Psoas muscle (tissue), 8 donors: ENCODE measurements at places on chromosomes 6 and 20. TPM values are rescaled to one million over a fixed set of nuclear protein-coding genes. Genes with fewer than 3 reads are reported as not detected.
A peak's percentile ranks its signal among the peaks of the same experiment; 100 is the strongest.

DNA sequence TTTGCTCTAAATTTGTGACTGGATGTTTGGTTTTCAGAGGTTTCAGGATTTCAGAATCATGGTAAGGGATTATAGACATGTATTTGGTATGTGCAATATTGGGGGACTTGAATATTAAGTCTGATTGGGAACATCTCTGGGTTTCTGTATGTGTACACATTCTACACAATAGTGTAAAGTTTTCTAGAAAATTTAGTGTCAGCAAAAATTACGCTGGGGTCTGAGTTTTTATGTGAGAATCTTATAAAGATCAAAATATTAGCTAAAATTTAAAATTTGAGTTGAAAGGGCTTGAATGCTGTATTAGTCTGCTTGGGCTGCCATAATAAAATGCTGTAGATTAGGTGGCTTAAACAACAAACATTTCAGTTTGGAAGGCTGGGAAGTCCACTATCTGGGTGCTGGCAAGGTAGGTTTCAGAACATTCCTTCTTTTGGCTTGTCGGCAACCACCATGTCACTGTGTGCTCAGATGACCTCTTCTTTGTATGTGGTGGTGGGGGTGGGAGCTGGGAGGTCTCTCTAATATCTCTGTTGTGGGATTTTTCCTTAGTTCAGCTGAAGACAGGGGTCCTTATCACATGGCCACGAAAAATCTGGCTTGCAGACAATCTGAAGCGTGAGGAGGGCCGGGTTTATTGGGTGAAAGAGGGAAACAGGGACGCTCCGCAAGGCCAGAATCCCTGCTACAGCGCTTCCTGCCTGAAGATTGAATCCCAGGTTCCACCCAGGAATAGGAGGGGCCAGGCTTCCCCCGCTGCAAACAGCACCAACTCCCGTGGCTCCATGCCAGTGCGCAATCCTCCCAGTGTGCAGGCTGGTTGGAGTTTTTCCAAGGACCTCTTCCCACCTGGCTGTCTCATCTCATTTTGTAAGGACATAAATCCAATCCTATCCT, 299.7 kb downstream of the PLCB1 start:
- peak; percentile 67 for DNase-seq

Gene TTK
- polyA plus RNA-seq = 0.14 TPM

Gene SAMD10
- 5.5 TPM for polyA plus RNA-seq

- DNase-seq = no peak
These were observed 319.1 kb upstream of the NT5E start for GRCh38 chr6:85130743-85131142.

GRCh38 chr6:20698675-20699074, 164.4 kb downstream of the CDKAL1 start:
- DNase-seq = no peak

Gene MCM8
- 2.9 TPM for polyA plus RNA-seq

Gene KHDC1
- polyA plus RNA-seq = 0.33 TPM

Gene RHAG
- not detected for polyA plus RNA-seq

- DNase-seq = no peak
These were observed 232.3 kb downstream of the PRL start for GRCh38 chr6:22064558-22064957.

Gene TAGAP
- 0.10 TPM for polyA plus RNA-seq

DNA sequence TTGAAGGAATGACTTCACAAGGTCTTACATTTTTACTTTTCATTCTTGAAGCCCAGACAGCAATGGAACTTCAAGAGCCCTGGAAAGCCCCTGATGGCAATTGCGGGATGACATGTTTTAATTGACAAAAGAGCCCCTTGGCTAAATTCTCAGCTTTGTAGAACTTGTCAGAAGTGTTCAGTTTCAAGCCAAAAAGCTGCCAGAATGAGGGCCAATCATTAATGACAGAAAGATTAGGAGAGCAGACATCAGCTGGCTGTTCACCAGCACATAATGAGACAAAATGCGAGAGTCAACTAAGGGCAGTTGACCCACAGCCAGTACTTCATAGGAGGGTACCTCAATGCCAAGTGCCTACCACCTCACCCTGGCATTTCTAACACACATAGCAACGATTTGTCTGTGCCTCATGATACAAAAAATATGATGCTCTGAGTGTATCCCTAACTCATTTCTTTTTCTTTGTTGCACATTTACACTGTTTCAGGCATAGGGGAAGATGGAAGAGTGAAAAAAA, 243.1 kb downstream of the MYLK4 start:
- DNase-seq = no peak

Gene SALL4
- not detected for polyA plus RNA-seq

DNA sequence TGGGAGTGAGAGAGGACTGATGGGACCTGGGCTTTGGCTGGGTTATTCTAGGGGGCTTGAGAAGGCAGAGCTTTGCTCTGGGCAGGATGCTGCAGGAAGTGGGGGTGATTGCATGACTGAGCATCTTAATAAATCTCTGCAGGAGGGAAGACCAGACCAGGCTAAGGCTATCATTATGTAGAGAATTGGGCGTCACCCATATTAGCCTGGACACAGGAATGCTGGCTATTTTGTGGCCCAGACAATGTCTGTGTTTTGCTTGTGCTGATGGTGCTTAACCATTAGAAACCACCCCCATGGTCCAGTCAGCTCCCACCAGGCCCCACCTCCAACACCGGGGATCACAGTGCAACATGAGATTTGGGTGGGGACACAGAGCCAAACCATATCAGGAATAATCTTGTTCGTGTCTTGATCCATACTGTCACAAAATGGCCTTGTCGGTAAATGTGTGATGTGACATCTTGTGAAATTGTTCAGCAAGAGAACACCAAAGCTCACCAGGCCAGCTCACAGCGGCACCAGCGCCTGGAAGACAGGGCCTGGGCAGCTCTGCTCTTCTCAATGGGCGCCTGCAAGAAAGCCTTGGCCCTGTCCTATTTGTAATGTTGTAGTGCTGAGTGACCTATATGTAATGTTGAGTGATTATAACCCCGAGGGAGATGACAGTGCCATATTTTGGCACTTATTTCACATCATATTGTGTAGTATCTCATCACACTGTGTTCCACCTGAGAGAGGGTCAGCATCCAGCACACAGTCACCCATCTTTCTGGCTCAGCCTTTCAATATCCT, 211.8 kb downstream of the QKI start:
- no peak for DNase-seq

DNA sequence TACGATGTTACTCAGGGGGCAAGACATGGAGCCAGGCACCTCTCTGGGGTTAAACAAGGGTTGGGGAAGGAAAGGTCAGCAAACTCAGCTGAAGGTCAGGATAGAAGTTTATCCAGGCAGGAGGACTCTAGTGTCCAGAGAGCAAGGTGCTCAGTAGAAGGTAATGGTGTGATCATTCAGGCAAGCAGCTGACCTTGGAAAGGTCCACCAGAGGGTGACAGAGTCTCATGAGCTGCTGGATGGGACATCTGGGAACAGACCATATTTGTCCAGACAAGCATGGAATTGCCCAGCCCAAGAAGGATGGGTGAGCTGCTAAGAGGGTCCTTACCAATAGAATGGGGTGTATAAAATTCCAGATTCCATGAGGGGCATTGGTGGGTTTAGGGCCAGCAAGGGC, 89.5 kb downstream of the MAP3K7 start:
- DNase-seq = no peak

GRCh38 chr6:52582996-52583395, 6.1 kb upstream of the TRAM2 start:
- DNase-seq = no peak

DNA sequence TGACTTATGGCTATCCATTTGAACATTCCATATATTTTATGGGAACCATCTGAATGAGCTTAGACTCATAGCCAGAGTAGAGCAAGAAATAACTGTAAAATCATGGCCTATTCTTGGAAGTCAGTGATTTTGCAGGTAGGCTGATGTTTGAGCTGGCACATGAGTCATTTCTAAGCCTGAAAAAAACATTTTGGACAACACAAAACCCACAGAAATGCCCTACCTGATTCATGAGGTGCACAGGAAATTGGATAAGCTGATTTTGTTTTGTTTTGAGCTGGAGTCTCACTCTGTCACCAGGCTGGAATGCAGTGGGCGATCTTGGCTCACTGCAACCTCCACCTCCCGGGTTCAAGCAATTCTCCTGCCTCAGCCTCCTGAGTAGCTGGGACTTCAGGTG, 443.0 kb downstream of the PKHD1 start:
- no peak for DNase-seq

GRCh38 chr6:66184091-66184490, 477.1 kb upstream of the EYS start:
- no peak for DNase-seq

DNA sequence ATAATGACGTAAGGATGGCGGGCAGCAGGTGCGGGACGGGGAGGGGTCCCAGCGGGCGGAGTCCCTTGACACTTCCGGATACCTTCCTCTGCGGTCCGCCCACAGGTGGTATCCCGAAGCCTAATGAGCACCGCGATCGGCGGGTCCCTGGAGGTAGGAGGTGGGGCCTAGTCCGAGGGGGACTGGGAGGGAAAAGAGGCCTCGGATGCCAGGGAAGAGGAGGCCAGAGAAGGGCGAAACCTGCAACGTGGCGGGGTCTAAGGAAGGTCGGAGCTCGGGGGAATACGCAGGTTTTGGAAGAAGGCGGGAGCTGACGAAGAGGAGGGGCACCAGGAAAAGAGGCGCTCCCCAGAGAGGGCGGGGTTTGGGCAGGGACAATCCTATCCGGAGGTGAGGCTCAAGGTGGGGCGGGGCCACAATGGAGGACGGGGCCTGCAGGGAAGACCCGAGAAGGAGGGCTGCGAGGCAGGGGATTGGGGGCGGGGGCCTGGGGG, 3.7 kb downstream of the PRSS16 start:
- DNase-seq = no peak

- DNase-seq = no peak
These were observed 143.1 kb upstream of the SASH1 start for GRCh38 chr6:148199584-148199983.

- DNase-seq = no peak
These were observed 79.6 kb downstream of the OLIG3 start for GRCh38 chr6:137414599-137414998.

Gene TINAG
- 0.03 TPM for polyA plus RNA-seq

Gene CPNE5
- polyA plus RNA-seq = 0.10 TPM

Gene CNR1
- polyA plus RNA-seq = 1.9 TPM

DNA sequence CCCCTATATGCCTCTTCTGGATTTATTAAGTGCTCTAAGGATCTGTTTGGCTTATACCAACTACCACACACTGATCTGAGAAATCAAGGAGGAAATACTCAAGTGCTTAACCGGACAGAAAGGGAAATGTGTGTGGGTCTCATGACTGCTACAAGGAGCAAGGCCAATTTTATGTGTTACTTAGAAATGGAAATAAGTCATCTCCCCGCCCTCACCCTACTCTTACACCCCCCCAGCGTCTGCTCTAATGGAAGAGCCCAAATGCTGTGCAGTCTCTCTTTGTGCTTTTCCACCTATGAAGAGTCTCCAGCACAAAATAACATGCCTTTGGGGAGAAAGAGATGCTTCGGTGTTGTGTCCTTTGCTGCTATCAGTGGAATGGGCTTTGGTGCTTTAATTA, 428.8 kb upstream of the ARID1B start:
- DNase-seq = no peak

DNA sequence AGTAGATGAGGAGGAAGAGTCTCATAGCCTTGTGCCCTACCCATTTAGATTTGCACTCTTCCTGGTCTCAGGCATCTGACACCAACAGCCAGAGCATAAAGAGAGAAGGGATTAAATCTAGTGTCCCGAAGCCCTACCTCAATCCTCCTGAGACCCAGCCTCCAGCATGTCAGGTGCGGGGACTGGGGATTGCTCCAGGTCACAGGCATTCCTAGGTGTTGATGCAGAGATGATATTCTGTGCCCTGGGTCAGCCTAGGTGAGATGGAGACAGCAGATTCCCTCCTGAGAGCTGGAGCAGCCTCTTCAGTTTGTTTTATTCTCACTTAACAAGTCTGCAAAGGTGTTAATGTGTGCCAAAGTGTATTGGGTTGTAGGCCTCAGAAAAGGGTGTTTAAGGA, 89.8 kb downstream of the ANKRD6 start:
- DNase-seq = no peak

GRCh38 chr20:37279820-37280219, 9.6 kb upstream of the MANBAL start:
- DNase-seq = no peak

Gene PLCB1
- 1.5 TPM for polyA plus RNA-seq

Gene KIZ
- 17.1 TPM for polyA plus RNA-seq

GRCh38 chr20:13588049-13588448, 50.7 kb downstream of the TASP1 start:
- DNase-seq = no peak

Gene VGLL2
- polyA plus RNA-seq = 88.1 TPM

Gene MDC1
- 4.1 TPM for polyA plus RNA-seq

Gene ZNF451
- 7.1 TPM for polyA plus RNA-seq

GRCh38 chr6:159169557-159170332, 545 bp downstream of the FNDC1 start:
- peak; percentile 24 for DNase-seq
